LNCaP clone FGC (cell line): ENCODE measurements at places on chromosomes 1 and 21.

DNA sequence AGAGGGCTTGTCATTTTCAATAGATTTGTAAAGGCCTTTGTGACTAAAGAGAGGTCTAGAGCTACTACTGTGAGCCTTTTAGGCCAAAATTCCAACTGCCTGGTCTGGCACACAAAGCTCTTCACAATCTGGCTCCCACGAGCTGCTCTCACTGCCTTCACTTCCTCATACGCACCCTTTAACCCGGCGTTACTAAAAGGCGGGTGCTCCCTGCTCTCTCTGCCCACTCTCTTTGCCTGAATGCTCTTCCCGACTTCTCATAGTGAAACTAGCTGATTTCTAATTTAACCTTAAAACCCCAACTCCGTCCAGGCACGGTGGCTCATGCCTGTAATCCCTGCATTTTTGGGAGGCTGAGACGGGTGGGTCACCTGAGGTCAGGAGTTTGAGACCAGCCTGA lies 14.2 kb downstream of the BSDC1 start:
- DNase-seq, result no peak

GRCh38 chr1:16918371-16918770 lies 3.4 kb upstream of the CROCC start:
- no peak for DNase-seq

DNA sequence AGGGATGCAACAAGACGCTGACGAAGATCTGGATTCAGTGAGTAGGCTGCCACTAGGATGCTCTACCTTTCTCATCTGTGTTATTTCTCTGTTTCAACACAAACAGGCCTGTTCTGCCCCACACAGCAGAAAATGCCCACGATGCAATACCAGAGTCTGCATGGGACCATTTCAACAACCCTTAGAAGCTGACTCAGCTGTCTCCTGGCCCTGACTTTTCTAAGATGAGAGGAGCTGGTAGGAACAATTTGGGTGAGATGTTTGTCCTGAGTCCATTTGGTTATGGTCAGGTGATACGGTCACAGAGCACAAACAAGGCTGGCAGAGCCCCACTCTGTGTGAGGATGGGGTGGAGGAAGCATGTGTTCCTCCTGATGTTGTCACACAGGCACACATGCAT lies 11.5 kb upstream of the SLC2A1 start:
- no peak for DNase-seq

DNA sequence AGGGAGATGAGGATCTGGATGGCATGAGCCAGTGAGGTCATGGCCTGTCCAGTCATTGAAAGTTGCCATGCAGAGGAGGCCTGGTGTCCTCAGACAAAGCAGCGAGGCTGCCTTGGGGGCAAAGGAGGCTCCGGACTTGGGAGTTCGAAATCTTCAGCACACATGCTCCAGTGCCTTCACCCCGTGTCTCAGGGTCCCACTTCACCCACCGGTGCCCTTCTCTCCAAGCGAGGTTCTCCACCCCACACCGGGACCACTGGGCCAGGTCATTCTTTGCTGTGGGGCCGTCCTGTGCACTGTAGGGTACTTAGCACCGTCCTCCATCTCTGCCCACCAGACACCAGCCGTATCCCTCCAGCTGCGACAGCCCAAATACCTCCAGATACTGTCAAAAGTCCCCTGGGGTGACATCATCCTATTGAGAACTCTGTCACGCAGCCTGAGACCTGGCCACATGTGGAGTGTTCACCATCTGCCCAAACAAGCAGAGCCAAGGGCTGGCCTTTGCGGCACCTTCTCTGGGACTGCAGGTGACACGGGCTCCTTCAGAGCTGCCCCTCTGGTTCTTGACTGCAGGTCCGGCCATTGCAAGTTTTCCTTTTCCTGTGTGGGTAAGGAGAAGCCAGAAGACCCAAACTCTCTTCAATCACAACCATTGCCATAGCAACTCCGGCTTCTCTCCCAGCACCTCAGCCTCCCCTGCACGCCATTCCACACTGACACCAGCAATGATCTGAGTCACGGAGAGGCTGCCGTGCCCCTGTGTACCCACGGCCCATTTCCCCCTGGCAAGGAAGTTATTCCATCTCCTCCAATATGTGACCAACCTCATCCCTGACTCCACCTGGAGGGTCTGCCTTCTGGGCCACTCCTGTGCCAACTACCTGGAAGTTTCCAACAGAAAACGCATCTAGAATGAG lies 20.4 kb upstream of the PDE9A start:
- no peak for DNase-seq

GRCh38 chr1:192615055-192615454 lies 20.9 kb upstream of the RGS13 start:
- DNase-seq, result no peak
